ENCODE measurements at places on chromosomes 16 and 17. TPM values are rescaled to one million over a fixed set of nuclear protein-coding genes. Genes with fewer than 3 reads are reported as not detected.

Gene KIF2B
- polyA plus RNA-seq, result not detected

Gene SLC38A8
- not detected for polyA plus RNA-seq

Gene STX1B
- polyA plus RNA-seq, result 0.57 TPM

DNA sequence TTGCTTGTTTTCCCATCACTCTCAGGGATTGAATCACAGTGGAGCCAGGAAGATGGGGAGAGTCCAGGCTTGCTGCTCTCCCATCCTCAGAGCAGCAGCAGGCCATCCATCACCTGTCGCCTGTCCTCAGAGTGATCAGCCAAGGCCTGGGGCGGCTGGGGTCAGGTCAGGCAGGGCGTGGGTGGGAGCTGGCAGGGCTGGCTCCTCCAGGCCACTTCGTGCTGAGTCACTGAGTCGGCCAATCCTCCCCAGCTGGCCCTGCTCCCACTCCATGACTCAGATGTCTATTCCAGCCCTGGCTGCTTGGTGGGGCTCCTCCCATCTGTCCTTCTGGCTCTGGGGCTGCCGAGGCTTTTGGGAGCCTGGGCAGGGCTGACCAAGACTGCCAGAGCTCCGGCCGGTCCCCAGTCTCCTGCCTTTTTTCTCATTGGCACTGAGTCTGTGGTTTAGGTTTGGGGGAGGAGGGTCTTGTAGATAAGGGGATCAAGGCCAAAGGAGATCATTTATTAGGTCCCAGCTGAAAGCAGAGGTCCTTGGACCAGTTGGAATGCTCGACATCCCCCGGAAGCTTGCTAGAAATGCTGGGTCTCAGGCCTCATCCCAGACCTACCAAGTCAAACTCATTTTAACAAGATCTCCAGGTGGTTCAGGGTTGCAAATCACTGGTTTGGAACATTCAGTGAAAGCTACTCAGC is 72.7 kb downstream of the ABCC1 start:
- peak; percentile 97 for DNase-seq
- H3K27me3 ChIP-seq, result no peaks in the 10 kb centered on the region

- H3K4me3 ChIP-seq, result no peak overlapping the region
- no peak overlapping the region for H3K27ac ChIP-seq
- H3K27me3 ChIP-seq, result no peaks in the 10 kb centered on the region
Observed at GRCh38 chr17:79633993-79634813, 23.4 kb upstream of the RBFOX3 start.

DNA sequence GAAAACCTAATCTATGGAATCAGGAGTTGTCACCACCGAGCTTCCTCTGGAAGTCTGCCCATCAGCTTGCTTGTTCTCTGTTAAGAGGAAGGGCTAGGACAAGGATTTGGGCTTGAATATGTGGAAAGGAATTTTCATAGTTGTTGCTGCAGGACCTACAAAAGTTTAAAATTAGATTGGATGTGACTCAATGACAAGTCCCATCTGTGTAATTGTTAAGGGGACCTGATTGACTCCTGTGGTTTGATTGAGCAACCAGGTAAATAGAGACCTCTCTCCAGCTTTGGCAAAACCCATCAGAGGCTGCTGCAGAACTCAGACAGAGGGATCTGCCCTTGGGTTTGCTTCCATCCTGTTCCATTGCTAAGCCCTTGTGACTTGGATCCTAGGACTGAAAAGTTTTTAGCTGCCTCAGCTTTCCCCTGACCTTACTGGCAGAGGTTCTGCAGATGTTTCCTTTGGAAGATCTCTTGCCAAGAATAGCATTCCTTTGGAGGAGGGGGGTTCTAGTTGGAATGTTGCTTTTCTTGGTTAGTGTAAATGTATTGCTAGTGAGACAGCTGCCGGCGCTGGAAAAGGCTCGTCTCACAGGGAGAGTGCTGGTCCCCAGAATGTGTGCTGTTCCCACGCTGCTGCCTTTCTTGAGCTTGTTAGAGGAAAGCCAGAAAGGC is 50.0 kb downstream of the SF3B3 start:
- no peaks in the 10 kb centered on the region for H3K36me3 ChIP-seq
- H3K4me3 ChIP-seq, result no peak overlapping the region
- H3K27me3 ChIP-seq, result no peaks in the 10 kb centered on the region
- no peak overlapping the region for H3K27ac ChIP-seq
- H3K4me1 ChIP-seq, result peaks cover 6% of the 10 kb centered on the region

Measured in ovary (tissue), 10 donors.